Fibroblast of skin of right biceps (primary cell): ENCODE measurements at places on chromosomes 2 and 18.

GRCh38 chr18:34794348-34794747 lies 84.2 kb downstream of the DTNA start:
- no peak for DNase-seq

GRCh38 chr18:58105206-58105887 lies 61.3 kb downstream of the NEDD4L start:
- DNase-seq: no peak

- peak; percentile 40 for DNase-seq
Observed at GRCh38 chr2:32008805-32009515, 1.8 kb downstream of the MEMO1 start.

- DNase-seq: no peak
Observed at GRCh38 chr2:239268082-239268481, 132.7 kb downstream of the HDAC4 start.

- no peak for DNase-seq
Observed at GRCh38 chr18:25560369-25560768, 208.4 kb upstream of the ZNF521 start.

DNA sequence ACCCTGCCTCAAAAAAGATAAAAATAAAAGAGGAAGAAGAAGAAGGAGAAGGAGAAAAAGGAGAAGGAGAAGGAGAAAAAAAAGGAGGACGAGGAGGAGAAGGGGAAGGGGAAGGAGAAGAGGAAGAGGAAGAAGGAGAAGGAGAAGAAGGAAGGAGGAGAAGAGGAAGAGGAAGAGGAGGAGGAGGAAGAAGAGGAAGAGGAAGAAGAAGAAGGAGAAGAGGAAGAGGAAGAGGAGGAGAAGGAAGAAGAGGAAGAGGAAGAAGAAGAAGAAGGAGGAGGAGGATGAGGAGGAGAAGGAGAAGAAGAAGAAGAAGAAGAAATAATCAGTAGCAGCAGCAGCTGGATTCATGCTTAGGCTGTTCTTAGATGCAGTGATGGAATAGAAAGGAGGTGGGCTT lies 159.7 kb downstream of the TFCP2L1 start:
- DNase-seq: no peak

- DNase-seq: peak; percentile 35
Observed at GRCh38 chr2:173922760-173923159, 42.4 kb downstream of the SP3 start.

DNA sequence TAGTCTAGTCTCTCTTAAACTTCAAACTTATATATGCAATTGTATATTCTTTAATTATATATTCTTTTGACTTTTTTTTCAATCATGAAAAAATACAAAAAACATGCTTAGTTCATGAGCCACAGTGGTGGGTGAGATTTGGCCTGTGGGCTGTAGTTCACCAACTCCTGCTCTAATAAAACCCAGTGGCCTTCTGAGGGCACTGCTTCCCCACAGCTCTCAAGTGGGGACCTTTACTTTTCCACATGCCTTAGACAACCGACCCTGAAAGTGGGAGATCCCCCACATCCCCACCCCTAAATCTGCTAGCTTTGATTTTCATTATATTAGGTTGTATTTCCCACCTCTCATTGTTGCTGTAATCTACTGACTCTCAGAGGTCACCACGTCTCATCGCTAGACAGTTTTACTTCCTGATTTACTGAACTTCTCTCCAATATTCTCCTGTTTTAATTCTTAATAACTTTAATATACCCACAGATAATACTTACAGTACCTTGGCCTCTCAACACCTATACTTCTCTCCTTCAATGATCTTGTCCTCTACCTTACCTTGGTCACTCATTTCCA lies 57.3 kb downstream of the ROCK1 start:
- no peak for DNase-seq

- peak; percentile 51 for DNase-seq
Observed at GRCh38 chr2:43265001-43265400, 38.6 kb upstream of the ZFP36L2 start.

DNA sequence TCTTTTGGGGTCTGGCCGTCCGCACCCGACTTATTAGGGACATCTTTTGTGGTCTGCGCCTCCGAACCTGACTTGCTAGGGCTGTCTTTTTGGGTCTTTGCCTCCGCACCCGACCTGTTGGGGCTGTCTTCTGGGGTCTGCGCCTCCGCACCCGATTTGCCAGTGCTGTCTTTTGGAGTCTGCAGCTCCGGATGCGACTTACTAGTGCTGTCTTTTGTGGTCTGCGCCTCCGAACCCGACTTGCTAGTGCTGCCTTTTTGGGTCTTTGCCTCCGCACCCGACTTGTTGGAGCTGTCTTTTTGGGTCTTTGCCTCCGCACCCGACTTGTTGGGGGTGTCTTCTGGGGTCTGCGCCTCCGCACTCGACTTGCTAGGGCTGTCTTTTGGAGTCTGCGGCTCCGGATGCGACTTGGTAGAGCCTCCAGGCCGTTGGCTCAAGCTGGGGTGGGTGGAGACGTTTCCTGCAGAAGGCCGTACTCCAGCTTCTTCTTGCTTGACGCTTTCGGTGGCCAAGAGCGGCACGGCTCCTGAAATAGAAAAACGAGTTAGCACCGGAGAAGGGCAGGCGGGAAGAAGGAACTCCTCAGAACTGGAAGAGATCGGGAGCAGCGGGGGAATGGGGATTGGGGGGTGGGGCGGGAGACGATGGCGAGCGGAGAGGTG lies 498 bp downstream of the TGOLN2 start:
- DNase-seq: peak; percentile 29

GRCh38 chr2:213766465-213766901 lies 482.2 kb downstream of the SPAG16 start:
- peak; percentile 15 for DNase-seq

DNA sequence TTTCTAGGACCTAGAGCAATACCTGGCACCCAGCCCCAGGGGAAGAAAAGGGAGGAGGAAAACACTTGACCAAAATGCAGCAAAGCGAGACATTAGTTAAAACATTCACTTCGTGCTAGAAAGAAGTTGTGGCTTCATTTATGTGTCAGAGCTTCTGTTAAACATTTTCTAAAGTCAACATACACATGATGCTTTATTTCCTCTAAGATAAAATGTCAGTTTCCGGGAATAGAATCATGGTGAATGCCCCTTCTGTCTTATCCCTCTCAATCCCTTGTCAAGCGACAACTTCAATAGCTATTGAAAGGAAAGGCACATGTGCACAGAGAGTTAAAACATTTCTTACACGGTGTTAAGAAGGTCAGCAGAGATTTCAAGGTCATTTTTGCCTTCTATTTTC lies 404.6 kb upstream of the CWC22 start:
- no peak for DNase-seq

DNA sequence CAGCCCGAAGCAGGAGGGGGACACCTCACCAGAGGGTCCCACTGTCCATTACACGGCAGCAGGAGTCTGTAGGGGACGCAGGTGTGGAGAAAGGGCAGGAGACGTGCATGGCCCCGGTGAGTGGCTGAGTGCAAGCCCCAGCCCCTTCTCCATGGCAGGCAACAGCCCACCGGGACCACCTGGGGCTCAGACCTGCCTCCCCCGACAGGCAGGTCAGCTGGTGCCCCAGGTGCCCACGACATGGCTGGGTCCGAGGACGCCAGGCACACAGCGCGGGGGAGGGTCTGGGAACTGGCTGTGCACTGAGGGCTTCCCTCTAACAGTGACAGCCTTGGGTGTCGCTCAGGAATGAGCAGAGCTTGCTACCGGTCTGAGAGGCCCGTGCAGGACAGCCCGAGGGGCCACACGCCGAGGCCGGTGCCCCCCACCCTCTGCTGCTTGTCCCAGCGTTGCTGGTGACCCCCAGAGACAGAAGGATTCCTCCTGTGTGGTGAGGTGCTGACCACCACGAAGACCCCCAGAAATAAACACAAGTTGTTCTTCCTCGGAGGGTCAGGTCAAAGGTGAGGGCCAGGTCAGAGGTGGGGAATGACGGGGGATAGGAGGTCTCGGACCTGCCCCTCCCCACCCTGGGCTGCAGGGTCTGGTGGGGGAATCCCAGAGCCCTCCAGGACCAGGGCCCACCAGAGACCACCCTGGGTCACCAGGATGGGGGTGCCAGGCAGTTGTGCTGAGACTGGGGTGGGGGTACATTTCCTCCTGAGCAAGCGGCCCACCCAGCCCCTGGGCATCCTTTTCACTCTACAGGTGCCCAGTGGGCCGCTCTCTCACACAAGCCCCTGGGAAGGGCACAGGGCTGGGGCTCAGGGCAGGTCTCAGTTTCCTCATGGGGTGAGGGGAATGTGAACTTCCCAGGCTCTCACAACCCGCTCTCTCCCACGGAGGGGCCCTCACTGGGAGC lies 50.6 kb downstream of the SLC66A2 start:
- DNase-seq: no peak

- no peak for DNase-seq
Observed at GRCh38 chr18:39506581-39507330, 1941.2 kb upstream of the CELF4 start.

- DNase-seq: no peak
Observed at GRCh38 chr2:222796413-222797103, 64.3 kb upstream of the ACSL3 start.

GRCh38 chr18:50280707-50281294 lies 522 bp downstream of the MBD1 start:
- no peak for DNase-seq

DNA sequence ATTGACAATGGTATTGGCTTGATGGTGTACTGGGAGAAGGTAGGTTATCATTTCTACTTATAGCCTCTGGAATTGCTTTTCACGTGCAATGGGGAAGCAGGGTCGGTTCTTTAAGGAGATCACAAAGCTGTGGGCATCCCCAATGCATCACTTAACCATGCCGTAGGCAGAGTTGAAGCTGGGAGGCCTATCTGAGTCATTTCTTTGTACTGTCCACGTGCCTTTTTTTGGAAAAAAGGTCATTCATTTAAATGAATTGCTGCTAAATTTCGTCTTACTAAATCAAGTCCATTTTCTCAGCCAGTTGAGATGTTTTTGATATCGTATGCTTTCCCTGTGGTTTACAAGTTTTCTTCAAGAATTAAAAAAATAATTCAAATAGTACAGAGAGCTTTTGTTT lies 17.2 kb upstream of the GYPC start:
- DNase-seq: no peak

DNA sequence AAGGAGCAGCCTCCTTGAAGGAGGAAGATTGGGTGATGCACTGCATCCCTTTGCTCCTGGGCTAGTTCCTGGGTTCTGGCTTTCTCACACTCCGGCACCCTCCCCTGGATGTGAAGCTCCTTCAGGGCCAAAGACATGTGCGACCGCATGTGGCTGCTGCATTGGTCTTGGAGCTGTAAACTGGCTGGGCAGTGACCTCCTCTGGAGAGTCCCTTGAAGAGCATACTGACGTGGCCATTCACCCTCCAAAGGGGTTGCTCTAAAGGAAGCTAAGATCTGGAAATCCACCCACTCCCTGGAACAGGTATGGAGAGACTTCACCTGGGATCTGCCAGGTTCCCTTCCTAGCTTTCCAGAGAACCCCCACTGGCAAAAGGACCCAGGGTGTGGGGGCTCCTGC lies 62.1 kb downstream of the TMEM17 start:
- DNase-seq: no peak

DNA sequence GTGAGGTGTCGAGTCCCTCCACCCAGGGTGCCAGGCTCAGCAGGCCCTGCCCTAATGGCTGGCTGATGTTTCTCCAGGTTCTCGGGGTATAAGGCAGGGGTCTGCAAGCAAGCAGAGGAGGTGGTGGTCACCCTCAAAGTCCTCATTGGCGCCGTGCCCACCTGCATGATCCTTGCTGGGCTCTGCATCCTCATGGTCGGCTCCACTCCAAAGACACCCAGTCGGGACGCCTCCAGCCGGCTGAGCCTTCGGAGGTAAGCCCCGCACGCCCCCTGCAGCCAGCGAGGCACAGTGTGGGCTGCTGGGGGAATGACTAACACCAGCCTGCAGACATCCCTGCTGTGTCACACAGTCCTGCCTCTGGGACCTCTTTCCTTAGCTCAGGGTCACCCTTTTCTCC lies 14.1 kb downstream of the MFSD2B start:
- DNase-seq: peak; percentile 34

- DNase-seq: no peak
Observed at GRCh38 chr2:168766600-168766999, 35.8 kb upstream of the NOSTRIN start.

DNA sequence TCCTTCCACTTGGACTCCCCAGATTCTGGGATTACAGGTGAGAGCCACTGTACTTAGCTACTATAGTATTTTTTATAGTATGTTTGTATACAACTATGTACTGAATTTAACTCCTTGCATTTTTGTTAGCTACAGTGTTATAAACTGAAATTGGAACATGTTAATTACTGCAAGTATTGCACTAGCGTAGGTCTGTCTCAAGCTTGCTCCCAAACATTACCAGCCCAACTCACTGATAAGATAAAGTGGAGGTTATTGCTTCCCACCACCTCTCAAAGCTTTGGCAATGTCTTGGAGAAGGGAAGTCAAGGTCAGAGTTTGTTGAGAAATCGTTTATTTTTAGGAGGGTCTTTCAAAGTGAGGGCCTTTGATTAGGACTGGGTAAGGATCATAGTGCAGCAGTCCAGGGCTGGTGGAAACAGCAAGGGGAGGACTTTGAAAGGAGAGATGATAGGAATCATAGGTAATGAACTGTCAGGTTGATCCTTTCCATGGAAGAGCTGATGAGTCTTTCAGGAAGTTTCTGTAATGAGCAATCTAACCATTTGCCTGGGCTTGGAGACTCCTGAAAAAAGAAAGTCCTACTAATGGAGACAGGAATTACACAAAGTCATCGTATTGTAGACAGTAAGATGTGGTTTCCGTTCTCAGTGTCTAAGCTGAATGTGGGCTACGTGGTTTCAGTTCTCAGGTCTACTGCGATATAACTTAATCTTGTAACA lies 257.1 kb downstream of the MYO3B start:
- peak; percentile 25 for DNase-seq

- no peak for DNase-seq
Observed at GRCh38 chr2:134217351-134217750, 36.5 kb upstream of the MGAT5 start.

DNA sequence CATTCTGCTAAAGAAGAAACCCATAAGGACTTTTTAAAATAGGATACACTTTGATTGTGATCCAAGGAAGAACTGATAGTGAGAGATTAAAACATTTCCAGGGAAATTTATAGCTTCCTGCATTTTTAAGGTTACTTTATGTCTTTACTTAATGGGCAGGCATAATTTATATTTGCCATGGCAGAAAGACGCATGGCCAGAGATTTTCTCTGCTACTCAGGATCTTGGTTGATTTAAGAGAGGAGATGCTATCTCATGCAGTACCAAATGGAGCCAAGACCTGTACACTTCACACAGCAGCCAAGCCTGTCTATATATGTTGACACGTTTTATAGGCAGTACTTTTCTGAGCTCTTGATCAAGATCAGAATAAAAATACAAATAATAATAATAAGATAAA lies 60.9 kb upstream of the NT5C1B start:
- no peak for DNase-seq

DNA sequence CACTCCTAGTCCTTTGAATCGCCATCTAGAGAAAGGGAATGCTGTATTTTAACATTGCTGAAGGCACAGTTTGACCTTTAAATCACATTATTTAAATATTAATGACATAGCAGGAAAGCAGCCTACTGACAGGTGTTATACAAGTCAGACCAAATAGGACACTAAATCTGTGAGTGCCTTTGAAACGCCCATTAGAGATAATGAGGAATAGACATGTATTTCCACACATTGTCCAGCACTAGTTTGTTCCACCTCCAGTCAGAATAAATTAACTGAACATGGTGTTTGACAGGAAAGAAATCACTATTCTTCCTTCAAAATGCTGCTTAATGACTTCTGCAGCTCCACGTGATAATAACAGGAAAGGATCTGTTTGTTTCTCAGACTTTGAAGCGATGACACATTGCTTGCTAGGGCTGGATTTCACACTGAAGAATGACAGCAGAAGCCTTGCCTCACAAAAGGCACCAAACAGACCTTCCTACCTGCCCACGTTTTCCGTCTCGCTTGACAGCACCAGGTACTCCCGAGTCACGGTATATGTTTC lies 90.5 kb upstream of the DDX18 start:
- no peak for DNase-seq

GRCh38 chr2:68135448-68136320 lies 22.0 kb upstream of the PNO1 start:
- DNase-seq: no peak
